ENCODE measurements at places on chromosomes 3 and 15. TPM values are rescaled to one million over a fixed set of nuclear protein-coding genes. Genes with fewer than 3 reads are reported as not detected.

DNA sequence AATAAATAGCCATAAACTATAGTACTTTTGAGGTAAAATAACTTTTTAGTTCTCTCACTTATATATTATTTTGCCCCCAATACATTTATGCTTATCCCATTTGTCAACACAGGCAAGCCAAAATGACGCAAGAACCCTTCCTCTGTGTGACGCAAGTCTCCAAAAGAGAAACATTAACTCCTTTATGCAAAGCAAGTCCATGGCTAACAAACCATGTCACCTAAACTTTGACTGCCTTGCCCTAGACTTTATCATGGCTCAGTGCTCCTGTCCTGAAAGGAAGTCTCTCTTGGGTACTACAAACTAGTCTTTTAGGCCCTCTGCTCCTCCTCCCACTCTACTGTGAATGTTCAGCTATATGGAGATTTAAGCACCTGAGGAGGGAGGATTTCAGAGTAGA lies 230.5 kb downstream of the UNC13C start:
- no peak for DNase-seq

DNA sequence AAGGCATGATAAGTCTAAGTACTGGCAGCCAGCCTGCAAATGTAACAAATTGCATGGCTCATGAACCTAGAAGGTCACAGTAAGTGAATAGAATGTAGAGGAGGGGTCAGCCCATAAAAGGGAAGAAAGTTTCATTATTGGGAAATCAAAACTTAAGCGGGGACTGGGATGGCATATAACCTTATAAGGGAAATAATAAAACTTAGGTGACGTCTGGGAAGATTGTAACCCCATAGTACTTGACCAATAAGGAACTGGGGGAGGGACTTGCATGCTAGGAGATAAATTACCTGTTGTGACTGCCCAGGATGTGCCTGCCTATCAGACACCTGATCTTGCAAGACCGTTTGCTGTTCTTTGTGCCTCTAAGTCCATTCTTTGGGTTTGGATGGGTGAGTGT lies 28.1 kb upstream of the MCTP2 start:
- no peak for DNase-seq

GRCh38 chr3:70981231-70981880 lies 602.2 kb downstream of the FOXP1 start:
- peak; percentile 47 for DNase-seq

- DNase-seq, result no peak
These were observed 55.1 kb upstream of the ACAD9 start for GRCh38 chr3:128824132-128824850.

GRCh38 chr3:120101624-120102023 lies 7.4 kb upstream of the GSK3B start:
- no peak for DNase-seq

Gene TIPIN
- 10.9 TPM for total RNA-seq

DNA sequence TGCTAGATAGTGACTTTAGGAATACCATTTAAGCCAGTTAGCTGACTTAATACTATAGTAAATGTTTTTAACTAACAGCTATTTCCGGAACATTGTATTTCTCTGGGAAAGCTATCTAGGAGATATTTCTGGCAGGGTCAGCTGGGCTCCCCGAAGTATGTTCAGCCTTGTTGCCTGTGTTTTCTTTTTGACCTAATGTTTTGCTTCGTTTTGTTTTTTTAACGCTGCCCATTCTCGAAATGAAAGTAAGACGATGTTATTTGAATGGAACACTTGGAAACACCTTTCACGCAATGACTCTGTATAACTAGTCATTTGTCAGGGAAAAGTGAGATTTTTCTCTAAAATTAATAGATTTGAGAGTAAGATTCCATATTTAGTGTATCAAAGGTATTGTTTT lies 702.9 kb upstream of the NAALADL2 start:
- DNase-seq, result no peak

- no peak for DNase-seq
These were observed 67.2 kb upstream of the SIAH2 start for GRCh38 chr3:150830094-150830681.

DNA sequence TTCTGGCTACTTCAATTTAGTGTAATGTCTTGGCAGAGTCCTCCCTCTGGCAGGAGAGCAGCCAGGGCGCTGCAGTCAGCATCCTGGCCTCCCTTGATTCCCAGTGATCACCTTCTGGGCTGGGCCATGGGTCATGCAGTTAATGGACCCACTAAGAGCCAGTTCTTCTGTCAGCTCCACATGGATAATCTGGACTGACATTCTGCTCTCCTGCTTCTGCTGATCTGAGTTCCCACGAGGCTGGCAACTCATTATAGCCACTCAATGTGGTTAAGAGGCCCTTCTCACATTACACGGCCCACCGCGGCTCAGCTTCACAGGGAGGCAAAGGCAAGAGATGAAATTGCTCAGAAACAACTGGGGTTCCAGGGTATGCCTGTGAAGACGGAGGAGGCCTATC lies 94.0 kb downstream of the WDR76 start:
- peak; percentile 64 for DNase-seq

DNA sequence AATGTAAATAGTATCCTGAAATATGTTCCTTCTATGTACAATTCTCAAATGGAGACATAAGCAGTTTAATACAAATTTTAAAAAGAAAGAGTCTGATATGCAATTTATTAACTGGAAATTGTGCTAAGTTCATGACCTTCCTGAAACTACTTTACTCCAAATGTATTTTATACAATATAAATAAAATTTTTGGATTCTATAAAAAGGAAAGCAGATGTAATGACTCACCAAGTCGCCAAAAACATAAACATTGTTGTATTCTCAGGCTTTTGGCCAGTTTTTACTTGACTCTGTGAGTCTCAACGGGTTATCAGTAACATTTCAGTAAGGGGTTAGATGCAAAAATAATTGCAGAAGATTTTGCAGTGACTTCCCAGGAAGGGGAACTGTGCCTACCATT lies 948.2 kb downstream of the EPHA3 start:
- peak; percentile 24 for DNase-seq

Gene NR2E3
- 0.80 TPM for total RNA-seq

DNA sequence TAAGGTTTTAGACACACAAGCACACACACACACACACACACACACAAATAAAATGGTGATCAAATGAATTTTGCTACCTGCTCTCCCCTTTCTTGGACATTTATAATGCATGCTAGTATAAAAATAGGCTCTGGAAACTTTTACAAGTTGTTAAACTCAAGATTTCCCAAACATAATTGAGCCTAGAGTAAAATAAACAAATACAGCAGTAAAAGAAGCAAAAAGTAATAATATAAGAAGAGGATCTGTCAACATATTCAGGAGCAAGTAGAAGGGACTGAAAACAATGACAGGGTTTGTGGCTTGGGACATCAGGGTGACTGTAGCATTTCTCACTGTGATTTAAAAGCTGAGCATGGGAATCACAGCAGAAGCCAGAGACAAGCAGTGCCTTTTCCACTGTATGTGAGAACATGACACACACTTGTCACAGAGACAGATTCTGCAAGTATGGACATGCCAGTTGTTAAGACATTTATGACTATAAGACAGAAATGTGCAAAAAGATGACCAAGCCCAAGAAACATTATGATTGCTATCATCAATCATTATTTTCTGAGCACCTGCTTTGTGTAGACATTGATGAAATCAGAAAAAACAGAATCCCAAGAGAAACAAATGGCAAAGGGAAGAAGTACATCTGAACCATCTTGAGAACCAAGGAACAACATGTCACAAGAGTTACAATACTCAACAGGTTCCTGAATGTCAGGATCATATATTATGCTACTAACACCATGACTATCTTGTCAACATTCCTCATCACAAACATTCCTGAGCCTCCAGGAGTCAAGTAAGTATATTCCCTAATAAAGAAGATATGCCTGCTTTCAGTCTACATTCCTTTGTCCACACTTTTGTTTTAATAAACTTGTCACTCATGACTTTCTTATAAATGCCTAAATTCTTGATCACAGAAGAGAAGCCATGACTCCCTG lies 7.1 kb downstream of the THRB start:
- DNase-seq, result no peak

DNA sequence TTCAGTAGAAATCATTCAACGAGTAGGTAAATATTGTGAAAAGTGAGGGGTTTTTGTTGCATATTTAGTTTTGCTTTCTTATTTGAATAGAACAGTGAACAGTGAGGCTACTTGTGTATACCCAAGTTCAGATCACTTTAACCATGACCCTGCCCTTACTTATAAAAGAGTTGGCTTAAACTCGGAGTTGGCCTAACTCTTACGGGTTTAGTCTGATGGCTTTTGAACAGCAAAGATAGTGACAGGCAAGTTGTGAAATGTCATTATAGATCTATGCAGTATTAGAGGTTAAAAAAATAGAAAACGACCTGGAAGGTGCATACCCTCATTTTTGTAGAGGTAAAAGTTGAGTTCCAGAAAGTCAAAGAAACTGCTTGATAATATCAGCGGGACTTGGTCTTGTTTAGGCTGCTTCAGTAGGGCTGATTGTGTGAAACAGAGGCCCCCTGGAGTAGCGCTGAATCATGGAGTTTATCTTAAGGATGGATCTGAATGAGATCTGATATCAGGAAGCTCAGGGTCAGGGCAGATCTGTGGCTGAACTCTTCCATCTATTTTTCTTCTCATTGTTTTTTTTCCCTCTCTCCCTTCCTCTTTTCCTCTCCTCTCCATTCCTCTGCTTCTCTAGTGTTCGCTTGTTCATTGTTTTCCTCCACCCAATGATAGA lies 359.8 kb downstream of the LPP start:
- DNase-seq, result no peak

GRCh38 chr3:56806407-56806806 lies 4.7 kb upstream of the ARHGEF3 start:
- DNase-seq, result no peak

Gene PLA2G4B
- 8.4 TPM for total RNA-seq

Gene C3orf22
- 0.28 TPM for total RNA-seq

GRCh38 chr3:197795200-197795599 lies 4.1 kb downstream of the LRCH3 start:
- no peak for DNase-seq

DNA sequence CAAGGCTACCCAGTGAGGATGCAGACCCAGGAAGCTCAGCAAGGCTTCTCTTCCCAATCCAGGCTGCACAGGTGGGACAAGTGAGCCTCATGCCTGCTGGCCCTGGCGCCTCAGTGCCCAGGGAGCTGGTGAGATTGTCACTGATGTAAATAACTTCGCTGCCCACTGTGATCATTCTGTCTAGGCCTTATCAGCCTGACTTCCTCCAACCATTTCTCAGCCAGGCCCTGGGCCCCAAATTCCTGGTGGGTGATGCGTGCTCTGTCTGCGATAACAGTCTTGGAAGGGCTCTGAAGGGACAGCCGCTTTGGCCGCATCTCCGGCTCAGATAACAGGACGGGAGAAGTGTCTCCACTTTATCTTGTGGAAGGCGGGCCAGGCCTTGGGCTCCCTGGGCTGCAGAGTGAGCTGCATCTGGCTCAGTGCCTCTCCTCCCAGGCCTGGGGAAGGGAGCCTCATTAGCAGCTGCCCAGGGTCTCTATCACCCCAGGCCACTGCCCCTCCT lies 2.2 kb upstream of the FBLN2 start:
- peak; percentile 81 for DNase-seq

- no peak for DNase-seq
These were observed 24.9 kb downstream of the ALS2CL start for GRCh38 chr3:46668591-46668990.

DNA sequence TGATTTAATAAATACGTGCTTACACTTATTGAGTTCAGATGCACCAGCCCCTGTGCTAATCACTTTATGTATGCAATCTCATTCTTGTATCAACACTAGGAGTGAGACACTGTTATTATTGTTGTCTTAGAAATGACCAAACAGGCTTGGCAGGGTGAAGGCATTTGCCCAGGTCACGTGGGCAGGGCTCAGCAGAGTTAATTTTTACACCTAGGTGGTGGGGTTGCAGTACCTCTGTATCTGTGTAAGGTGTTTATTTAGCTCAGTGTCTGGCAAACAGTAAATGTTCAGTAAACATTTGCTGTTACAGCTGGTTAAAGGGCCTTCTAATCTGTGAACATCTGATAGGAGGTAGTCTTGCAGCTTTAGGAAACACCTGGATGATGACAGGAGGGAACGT lies 200.0 kb downstream of the CACNA2D3 start:
- peak; percentile 36 for DNase-seq

GRCh38 chr3:9951962-9952805 lies at the start of gene PRRT3:
PRRT3 (minus strand) TSS chr3:9952408; CDS start chr3:9950115, 2,293 bp downstream.
- peak; percentile 44 for DNase-seq

Gene HYAL3
- 1.4 TPM for total RNA-seq

Gene PAK6
- total RNA-seq, result 8.4 TPM

Gene A4GNT
- 0.25 TPM for total RNA-seq

Gene ADAMTS9
- 46.2 TPM for total RNA-seq

Gene LXN
- 32.3 TPM for total RNA-seq

Gene GDPGP1
- 11.0 TPM for total RNA-seq

Gene GOLGA8T
- 0.80 TPM for total RNA-seq

DNA sequence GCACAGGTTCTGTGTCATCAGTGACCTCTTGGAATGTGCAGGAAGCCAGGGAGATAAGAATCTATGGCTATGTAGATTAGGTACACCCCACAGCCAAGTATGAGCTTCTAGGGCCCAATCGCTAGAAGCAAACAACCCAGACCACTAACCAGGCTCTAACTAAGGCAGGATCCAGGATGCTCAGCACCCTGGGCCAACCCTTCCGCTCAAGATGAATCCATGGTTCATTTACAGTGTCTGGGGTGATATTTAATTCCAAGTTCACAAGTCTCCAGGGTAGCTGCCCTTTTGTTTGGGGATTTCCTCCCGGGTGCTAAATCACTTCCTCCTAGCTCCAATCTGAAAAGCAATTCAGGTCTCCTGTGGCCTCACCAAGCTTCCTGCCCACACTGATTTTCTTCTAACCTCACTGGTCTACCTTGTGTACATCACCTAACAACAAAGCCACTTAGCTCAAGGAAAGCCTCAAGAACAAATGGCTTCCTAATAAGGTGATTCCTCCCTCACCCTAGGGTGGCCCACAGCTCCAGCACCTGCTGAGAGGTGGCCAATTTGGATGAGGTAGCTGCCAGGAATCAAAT lies 2.4 kb downstream of the EHD4 start:
- no peak for DNase-seq

DNA sequence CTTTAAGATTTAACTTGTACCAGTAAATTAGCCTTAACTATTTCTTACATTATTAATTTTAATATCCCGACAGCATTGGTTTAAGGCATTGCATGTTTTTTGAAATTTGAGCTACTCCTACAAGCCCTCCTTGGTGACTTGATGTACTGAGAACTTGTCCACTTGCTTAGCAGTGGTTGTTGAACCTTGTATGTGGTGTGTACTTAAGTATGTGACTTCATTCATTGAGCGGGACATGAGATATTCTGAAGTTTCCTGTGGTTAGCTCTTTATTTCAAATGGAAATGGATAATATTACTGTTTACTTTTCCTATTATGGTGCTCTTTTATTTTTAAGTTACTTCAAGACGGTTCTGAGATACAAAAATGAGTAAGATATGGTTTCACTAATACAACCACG lies 3.6 kb upstream of the COL6A5 start:
- no peak for DNase-seq

GRCh38 chr3:50714946-50715345 lies 40.2 kb downstream of the DOCK3 start:
- peak; percentile 56 for DNase-seq
